ENCODE measurements at places on chromosomes 13 and 19.
A peak's percentile ranks its signal among the peaks of the same experiment; 100 is the strongest.

DNA sequence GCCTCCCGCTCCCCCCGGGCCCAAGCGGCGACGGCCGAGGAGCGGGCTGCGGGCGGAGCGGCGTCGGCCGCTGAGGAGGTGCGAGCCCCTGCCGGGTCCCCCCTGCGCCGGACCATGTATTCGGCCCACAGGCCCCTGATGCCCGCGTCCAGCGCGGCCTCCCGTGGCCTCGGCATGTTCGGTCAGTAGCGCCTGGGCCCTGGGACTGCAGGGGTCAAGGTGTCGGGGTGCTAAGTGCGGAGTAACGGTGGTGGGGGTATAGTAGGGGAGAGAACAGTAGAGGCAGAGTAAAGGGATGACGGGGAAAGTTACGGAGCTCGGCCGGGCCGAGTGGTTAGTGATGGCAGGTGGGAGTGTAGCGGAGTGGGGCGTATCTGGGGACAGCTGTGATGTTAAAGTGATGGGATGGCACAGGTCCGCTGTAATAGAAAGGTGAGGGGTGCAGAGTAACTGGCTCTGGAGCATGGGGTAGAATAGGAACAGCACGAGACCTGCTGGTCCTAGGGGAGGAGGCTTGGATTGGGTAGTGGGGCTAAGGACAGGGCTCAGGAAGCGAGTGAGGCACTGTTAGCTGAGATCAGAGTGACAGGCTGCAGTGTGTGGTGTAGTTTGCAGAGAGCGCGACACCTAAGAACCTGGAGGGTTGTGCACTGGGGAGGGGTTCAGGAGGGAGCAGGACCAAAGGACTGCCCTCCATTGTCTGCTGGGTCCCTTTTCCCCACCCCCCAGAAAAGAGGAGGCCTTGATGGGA lies 15.7 kb downstream of the CIC start:
- no peak for DNase-seq

GRCh38 chr13:113451951-113452421 lies 1.3 kb downstream of the ADPRHL1 start:
- no peak for DNase-seq

DNA sequence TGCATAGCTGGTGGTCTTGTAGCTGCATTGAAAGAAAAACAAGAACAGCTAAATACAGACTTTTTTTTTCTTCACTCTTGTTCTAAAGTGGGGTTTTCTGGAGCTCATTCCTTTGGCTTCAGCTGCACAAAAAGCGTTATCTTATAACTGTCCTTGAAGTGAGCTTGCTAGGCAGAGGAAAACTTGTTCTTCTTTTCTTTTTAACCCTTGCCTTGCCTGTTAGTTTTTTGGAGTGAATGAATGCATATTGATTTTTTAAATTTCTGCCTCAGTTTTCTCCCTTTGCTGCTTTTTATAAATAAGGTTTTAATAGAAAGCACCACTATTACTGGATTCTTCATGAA lies 1.5 kb downstream of the ZNF765 start:
- DNase-seq = no peak

- no peak for DNase-seq
These were observed 41.8 kb downstream of the TPT1 start for GRCh38 chr13:45299194-45299593.

- peak; percentile 71 for DNase-seq
These were observed 68.4 kb downstream of the SPATA13 start for GRCh38 chr13:24228852-24229458.

- DNase-seq = no peak
These were observed 112.2 kb downstream of the SLITRK5 start for GRCh38 chr13:87783366-87783765.

GRCh38 chr19:16462757-16463250 lies 9.0 kb downstream of the EPS15L1 start:
- no peak for DNase-seq

DNA sequence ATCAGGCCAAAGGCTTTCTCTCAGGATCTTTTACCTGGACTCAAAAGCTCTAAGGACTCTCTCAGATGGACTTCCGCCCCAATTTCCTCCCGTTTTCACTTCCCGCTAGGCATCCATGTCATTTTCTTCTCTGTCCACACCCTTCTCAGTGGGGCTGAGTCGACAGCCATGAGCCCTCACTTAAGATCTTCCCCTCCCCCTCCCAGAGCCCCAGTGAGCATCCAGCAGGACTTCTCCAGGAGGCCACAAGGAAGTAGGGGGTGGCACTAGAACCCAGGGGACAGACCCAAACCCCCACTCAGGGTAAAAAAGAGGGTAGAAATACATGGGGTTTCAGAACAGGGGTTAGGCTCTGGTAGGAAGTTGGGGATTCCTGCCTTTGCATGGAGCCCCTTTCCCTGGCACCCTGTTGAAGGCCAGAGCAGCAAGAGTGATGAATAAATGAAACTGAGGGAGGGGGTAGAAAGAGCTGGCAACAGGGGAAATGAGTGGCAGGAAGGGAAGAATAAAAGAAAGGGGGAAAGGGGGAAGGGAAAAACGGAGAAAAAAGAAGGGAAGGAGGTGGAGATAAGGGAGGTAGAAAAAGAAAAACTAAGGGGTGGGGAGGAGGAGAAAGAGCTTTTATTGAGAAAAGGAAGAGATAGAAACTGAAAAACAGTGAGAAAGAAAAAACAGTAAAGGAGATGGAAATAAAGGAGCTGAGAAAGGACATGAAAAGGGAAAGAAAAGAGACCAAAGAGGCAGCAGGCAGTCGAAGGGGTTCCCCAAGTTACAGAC lies 42.3 kb downstream of the DEDD2 start:
- DNase-seq = no peak

DNA sequence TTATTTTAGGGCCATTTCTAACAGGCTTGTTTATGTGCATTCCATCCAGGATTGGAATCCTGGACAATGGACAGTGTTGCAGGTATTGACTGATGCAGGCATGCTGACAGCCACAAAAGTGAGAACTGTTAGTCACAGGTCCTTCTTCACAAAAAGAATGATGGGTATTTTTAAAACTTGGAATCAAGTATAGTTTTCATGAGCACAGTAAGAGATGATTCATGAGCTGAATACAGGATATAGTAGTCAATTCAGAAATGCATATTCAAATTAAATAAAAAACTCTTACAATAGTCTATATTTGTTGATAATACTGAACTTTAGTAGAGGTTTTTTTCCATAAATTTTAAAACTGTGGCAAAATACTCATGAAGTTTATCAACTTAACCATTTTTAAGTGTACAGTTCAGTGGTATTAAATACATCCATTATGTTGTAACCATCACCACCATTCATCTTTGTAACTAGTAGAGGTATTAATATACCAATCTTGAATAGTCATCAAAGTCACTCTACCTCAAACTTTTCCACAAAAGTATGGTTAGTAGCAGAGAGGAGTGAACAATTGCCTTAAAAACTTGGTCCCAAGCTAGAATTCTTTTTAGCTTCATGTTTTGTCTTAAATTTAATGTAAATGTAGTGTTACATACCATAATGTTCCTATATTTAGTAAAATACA lies 79.5 kb downstream of the KCNRG start:
- DNase-seq = no peak

GRCh38 chr19:43778651-43779050 lies 2.1 kb downstream of the KCNN4 start:
- DNase-seq = no peak

- DNase-seq = no peak
These were observed 73.2 kb upstream of the MEDAG start for GRCh38 chr13:30832845-30833332.

DNA sequence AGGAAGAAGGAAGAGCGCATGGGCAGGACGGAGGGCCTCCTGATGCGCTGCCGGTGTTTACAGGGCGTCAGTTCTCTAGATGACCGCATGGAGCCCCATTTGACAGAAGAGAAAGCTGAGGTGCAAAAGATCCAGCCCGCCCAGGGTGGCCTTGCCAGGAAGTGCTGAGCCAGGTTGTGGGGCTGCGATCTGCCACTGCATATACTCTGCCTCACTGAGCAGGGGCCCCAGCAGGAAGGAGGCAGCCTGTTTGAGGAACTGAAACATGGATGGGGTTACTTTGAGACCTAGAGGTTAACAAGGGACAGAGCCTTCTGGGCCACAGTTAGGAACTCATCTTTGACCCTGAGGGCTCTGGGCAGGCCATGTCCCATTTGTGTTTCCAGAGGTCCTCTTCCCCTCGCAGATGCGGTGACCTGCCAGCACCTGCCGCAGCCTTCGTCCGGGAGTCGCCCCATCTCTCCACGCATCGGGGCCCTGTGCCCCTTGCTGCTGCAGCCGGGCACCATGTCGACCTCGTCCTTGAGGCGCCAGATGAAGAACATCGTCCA lies 3.2 kb downstream of the EPN1 start:
- DNase-seq = no peak

GRCh38 chr19:55546822-55547614 lies 1.7 kb upstream of the SBK3 start:
- no peak for DNase-seq

DNA sequence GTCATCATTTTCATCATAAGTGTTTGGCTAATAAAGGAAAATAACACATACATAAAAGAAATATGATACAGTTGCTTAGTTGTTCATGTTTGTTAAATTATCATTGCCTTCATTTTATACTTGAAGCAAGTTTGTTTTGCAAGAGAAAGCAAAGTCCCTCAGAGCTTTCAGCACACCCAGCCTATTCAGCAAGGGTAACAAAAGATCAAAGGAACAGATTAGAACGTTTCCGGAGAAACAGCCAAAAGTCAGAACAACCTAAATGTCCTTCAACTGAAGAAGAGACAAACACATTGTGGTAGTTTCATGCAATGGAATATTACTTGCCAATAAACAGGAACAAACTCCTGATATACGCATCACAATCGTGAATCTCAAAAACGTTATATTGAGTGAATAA lies 380.7 kb downstream of the MZT1 start:
- no peak for DNase-seq

DNA sequence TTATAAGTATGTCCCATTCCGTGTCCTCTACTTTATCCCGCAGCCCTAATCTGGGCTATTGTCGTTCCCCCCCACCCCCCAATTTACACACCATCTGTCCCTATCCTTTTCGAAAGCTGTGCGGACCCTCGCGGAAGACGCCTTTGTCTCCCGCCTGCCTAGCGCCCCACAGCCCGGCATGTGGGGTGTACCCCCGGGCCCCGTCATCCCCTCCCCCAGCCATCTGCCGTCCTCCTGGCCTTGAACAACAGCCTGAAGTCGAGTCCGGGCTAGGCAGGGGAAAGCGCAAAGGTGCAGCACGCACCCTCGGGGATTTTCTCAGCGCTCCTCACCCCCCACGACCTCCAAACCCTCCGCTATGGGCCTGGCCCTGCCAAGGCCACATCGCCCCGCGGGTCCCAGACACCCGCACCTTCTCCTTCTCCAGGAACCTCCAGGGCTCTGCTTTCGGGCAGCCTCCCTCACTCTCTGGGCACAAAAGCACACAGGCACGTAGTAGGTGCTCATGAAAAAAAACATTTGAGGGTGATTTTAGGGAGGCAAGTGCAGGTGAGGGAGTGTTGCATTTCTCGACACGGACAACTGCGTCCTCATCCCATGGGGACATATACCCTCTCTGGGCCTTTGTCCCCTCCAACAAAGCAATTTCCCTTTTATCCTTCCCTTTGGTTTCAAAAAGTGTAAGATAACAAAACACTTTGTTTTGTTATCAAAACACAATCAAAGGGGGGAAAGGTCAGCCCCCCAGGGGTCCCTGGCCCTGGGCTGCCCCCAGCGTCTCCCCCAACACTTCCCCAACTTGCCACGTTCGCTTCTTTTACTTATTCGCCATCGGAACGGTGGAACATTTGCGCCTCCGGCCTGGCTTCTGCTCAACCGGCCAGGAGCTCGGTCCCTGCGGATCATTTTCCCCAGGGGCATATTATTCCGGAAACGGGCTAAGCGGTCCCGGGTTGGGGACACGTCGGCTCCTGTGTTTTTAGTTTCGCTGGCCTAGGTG lies 16.4 kb downstream of the CCDC124 start:
- no peak for DNase-seq

- DNase-seq = peak; percentile 65
These were observed 9.5 kb upstream of the URAD start for GRCh38 chr13:27997904-27998522.

DNA sequence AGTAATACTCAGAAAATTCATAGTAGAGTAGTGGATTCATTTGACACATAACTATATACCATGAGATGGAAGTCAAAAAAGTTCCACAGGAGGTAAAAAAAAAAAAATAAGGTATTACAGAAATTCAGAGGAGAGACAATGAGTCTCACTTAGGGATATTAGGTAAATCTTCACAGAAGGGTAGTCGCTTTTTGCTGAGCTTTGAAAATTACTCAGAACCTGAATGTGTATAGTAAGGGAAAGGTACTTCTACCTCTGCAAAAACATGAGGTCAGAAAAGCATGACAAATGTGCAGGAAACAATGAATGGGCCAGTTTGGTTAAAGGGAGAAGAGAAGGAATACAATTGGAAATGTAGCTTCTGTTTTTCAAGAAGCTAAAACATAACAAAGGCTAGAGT lies 250.6 kb downstream of the ITGBL1 start:
- no peak for DNase-seq

- no peak for DNase-seq
These were observed 173.1 kb downstream of the LACC1 start for GRCh38 chr13:44052780-44053184.

- DNase-seq = no peak
These were observed 84.8 kb downstream of the DCT start for GRCh38 chr13:94394723-94395122.

GRCh38 chr19:55809381-55810058 lies 22.3 kb downstream of the NLRP11 start:
- peak; percentile 38 for DNase-seq

- no peak for DNase-seq
These were observed 446 bp upstream of the ZNF83 start for GRCh38 chr19:52638601-52639000.

- no peak for DNase-seq
These were observed 3.0 kb downstream of the ANGPTL4 start for GRCh38 chr19:8366961-8367326.

GRCh38 chr13:27012482-27013197 lies 159.0 kb downstream of the USP12 start:
- DNase-seq = no peak

- peak; percentile 37 for DNase-seq
These were observed 263.7 kb upstream of the PCDH9 start for GRCh38 chr13:67493835-67494234.

- no peak for DNase-seq
These were observed 1.7 kb downstream of the ARHGEF7 start for GRCh38 chr13:111116856-111117255.

GRCh38 chr13:112885782-112886268 lies 83.2 kb upstream of the MCF2L start:
- DNase-seq = no peak

DNA sequence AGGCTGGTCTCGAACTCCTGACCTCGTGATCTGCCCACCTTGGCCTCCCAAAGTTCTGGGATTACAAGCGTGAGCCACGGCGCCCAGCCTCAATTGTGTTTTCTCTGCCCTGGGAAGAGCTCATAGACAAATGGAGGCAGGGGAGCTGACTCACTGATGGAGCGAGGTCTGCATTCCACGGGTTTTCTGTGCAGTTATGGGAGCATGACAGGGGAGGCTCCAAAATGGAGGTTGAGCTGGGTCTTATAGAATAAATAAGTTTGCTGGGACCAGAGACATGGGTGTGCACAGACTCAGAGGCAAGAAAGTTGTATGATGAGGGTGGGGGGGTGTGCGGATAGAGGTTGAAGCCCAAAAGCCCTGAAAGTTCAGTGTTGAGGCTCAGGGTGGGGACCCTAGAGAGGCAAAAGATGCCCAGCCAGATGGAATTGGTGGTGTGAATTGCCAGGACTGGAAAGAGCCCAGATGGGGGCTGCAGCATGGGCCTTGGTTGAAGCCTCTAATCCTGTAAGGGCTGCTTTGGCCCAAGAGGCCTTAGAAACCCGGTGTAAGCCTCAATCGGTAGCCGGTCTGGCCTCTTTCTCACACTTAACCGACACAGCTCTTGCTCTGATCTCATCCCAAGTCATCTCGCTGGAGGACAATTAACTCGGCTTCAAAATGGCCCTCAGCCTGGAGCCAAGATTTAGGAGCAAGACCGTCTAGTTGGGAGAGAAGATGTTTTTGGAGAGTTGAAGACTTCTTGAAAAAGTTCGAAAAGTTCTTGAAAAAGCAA lies 1.9 kb downstream of the TPM4 start:
- DNase-seq = no peak
